ENCODE measurements at places on chromosomes 11 and 22. TPM values are rescaled to one million over a fixed set of nuclear protein-coding genes. Genes with fewer than 3 reads are reported as not detected.
A peak's percentile ranks its signal among the peaks of the same experiment; 100 is the strongest.

- no peak overlapping the region for H3K27ac ChIP-seq
- no peaks in the 10 kb centered on the region for H3K4me1 ChIP-seq
- H3K4me3 ChIP-seq, result no peak overlapping the region
- H3K27me3 ChIP-seq, result no peaks in the 10 kb centered on the region
Observed at GRCh38 chr11:92702037-92702804, 267.2 kb upstream of the MTNR1B start.

- no peak for DNase-seq
- H3K4me1 ChIP-seq, result peaks cover 21% of the 10 kb centered on the region
- H3K27ac ChIP-seq, result peak overlapping the region; percentile 80
- no peak overlapping the region for H3K4me3 ChIP-seq
- no peaks in the 10 kb centered on the region for H3K36me3 ChIP-seq
- no peaks in the 10 kb centered on the region for H3K27me3 ChIP-seq
Observed at GRCh38 chr11:405954-406795, 8.6 kb downstream of the SIGIRR start.

DNA sequence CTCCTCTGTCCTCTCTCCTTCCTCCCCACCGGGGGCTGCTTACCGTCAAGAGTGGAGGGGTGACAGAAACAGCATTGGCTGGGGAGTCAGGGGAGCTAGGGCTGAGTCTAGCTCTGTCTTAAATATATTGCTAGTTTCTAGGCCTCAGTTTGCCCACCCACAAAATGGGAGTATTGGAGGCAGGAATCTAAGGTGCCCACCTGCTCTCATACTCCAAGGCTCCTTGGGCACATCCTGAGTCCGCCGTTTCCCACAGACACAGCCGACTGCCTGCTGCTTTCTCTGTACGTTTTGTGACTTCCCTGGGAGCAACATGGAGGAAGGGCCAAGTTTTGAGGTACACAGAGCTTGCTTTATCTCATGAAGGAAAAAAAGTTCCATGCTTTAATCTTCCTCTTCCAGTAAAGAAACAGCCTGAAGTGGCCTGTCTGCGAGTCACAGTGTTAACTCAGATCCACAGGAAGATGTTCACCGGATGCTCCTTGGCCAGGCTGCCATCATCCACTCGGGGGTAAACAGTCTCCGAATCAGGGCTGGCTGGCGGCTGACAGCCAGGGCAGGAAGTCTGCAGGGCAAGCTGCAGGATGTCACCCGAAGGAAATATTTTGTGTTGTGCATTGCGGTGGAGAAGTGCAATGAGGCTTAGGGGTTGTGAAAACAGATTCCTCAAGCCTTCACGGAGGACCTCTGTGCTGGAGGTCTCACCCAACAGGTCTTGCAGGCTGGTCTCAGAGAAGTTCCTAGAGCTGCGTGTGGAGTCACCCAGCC is 11.0 kb upstream of the CERK start:
- H3K36me3 ChIP-seq, result no peaks in the 10 kb centered on the region
- no peaks in the 10 kb centered on the region for H3K27me3 ChIP-seq
- H3K4me3 ChIP-seq, result peak overlapping the region; percentile 72
- DNase-seq, result peak; percentile 66

The ABTB2 gene
- total RNA-seq, result 0.89 TPM

Measured in CD4-positive, CD25-positive, alpha-beta regulatory T cell (primary cell).